ENCODE measurements at places on chromosomes 6 and 20.

DNA sequence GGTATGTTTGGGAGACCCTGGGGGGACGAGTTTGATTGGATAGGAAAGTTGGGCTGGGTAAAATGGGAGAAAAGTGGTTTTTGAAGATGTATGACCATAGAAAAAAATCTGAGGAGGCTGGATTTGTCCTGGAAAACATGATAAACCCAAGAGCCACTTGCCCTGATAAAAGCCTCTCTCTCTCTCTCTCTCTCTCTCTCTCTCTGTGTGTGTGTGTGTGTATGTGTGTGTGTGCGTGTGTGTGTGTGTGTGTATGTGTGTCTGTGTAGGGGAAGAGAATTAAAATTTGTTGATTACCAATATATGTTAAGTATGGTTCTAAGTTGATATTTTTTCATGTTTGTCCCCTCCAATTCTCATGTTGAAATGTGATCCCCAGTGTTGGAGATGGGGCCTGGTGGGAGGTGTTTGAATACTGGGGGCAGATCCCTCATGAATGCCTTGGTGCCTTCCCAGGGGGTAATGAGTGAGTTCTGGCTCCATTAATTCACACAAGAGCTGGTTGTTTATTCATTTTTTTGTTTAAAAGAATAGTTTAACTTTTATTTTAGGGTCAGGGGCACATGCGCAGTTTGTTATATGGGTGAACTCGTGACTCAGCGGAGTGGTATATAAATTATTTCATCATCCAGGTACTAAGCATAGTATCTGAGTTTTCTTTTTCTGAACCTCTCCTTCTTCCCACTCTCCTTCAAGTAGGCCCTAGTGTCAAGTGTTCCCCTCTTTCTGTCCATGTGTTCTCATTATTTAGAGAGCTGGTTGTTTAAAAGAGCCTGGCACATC lies 208.8 kb downstream of the TFAP2B start:
- no peak for DNase-seq

DNA sequence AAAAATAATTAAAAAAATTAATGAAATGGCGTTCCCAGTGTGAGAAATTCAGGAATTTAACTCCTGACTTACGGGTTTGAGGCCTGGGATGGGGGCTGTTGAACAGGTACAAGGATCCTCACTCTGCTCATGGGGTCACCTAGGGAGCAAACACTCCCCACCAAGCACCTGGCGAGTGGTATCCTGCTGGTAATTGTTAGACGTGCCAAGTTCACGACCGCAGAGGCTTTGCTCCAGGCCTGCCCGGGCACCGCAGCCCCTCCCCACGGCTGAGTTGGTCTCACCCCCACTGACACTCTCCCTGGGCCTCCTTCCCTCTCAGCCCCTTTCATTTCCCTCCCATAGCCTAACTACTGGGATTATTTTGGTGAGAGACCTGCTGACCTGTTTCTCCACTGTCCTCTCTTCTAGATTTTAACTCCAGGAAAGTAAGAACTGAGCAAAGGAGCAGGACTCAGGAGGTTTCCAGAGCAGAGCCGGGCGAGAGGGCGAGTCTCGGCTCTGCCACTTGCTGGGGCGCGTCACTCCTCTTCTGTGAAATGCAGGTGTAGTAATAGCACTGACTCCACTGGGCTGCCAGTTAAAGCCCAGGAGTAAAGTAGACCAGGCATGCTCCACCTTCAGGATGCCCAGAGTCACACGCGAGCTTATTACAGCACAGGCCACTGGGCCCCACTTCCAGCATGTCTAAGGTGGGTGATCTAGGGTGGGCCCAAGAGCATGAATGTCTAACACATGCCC lies 22.8 kb downstream of the BMP7 start:
- DNase-seq, result no peak

- DNase-seq, result peak; percentile 77
Measured at GRCh38 chr20:51193066-51193772, 170.3 kb upstream of the KCNG1 start.

DNA sequence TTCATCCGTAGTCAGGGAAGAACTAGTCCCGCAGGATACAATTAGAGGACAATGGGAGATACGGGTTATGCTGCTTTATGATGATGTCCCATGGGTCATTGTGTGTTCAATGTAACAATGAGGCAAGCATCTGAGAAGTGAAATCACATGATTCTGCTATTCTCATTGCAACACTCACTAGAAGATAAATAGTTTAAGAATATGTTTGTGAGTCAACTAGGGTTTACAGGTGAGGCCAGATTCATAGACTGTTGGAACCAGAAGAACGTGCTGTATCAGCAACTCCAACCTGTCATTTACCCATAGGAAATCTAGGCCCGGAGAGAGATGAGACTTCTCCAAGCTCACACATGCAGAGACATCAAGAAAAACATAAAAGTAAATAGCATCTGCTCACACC lies 80.8 kb downstream of the SCML4 start:
- DNase-seq, result no peak

- peak; percentile 84 for DNase-seq
Measured at GRCh38 chr6:157761331-157761921, 61.6 kb upstream of the SNX9 start.

GRCh38 chr20:38158701-38159351 lies 6.2 kb downstream of the TGM2 start:
- DNase-seq, result peak; percentile 18

- DNase-seq, result no peak
Measured at GRCh38 chr6:169862043-169862891, 110.8 kb downstream of the ERMARD start.

GRCh38 chr6:108793516-108794251 lies 54.5 kb upstream of the ARMC2 start:
- no peak for DNase-seq

DNA sequence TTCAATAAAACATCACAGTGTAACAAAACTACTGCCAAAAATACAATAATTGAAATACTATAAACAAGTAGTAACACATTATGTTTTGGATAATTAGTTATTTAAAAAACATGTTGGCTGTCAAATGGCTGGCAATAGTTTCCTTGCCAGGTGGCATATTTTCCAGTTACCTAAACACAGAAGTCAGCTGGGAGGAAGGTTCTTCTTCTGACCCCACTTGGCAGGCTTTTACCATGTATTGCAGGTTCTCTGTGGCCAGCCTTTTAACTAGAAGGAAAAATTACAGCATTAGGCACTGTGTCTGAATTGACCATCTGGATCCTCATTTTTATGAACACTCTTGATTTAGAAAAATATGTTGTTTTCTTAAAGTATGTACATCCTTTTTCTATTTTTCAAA lies 131.4 kb downstream of the MMS22L start:
- no peak for DNase-seq

DNA sequence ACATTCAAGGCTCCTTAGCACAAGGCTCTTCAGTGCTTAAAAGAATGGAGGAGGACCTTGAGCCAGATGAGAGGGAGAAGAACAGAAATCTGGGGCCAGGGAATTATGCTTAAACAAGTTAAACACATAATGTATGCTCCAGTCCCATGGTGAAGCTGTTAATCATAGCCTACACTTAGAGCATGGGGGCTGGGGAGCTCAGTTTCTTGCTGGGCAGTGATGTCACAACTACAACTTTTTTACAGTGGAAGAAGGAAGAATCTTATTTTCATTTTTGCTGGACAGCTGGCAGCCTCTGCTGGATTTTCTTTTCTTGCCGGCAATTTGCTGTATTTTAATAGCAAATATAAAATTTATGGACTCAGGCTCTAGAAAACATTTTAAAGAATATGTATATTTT lies 432.5 kb downstream of the CD109 start:
- no peak for DNase-seq

DNA sequence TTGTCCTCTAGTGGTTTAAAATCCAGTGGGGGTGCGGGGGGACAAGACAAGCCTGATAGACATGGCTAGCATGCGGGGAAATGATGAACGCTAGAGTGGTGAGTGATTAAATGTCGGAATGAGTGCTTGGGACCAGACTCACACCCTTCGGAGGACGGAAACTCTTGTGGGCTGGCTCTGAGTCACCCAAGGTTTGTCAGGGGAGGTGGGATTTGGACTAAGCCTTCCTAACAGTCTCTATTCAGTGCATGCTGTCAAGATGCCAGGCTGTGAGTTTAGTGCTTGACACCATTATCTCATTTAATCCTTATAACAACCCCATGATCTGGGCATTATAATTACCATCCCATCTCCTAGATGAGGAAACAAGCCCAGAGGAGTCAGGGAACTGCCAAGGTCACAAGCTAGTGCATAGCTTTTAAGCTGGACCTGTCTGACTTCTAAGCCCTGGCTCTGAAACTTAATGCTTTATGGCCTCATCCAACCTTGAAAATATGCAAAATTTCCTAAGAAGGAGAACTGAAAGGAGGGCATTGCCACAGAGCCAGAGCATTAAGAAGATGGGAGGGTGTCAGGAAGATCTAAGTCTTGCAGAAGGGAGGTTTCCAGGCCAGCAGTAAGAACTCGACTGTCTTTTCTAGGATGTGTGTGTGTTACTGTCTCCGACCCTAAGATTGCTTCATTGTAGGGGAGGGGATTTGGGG lies 168.7 kb upstream of the LRFN2 start:
- no peak for DNase-seq

DNA sequence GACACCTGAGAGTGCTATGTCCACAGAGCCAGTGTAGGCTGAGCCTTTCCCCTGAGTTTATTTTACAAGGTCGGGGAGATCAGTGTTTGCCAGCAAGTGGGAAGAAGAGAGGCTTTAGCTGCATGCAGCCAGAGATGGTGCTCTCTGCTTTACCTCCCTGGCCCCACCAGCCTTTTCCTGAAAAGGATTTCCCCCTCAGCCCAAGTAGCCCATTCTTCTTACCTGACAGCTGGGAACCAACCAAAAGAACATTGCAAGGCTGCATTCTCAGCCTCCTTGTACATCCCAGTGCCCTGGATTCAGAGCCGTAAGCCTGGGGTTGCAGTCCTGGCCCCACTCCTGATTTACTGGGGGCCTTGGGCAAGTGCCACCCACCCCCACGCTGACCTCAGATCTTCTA lies 16.9 kb downstream of the SNPH start:
- no peak for DNase-seq

- DNase-seq, result no peak
Measured at GRCh38 chr6:89209457-89209856, 7.7 kb downstream of the GABRR1 start.

GRCh38 chr6:33082702-33083101 lies 6.9 kb downstream of the HLA-DPB1 start:
- peak; percentile 58 for DNase-seq

DNA sequence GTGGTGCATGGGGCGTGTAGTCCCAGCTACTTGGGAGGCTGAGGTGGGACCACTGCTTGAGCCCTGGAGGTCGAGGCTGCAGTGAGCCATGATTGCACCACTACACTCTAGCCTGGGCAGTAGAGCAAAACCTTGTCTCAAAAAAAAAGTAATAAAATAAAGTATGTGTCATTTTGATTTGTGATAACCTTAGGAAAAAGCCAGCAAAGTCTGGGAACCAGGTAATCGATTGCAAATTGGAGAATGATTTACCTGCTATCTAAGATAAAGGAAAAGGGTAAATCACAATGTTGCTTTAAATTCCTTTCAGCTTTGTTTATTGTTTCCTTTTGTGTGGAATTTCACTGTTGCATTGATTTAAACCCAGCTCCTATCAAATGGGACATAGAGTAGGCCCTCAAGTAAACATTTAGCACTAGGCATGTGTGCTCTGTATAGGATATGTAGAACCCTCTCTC lies 59.0 kb downstream of the SGK1 start:
- no peak for DNase-seq

DNA sequence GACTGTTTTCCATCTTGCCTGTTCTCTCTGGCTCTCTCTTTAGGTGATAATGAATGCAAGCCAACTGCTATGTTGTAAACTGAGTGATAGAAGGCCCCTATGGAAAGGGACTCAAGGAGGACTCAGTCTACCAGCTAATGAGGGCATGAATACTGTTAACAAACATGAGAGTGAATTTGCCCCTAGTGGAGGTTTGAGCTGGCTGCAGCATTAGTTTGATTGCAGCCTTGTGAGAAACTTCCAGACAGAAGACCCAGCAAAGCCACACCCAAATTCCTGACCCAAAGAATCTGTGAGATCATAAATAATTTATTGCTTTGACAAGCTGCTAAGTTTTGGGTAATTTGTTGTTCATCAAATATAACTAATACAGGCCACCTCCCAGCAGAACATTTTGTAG lies 50.0 kb upstream of the PLCB1 start:
- DNase-seq, result peak; percentile 50

- DNase-seq, result no peak
Measured at GRCh38 chr6:71127374-71127773, 161.2 kb upstream of the OGFRL1 start.

DNA sequence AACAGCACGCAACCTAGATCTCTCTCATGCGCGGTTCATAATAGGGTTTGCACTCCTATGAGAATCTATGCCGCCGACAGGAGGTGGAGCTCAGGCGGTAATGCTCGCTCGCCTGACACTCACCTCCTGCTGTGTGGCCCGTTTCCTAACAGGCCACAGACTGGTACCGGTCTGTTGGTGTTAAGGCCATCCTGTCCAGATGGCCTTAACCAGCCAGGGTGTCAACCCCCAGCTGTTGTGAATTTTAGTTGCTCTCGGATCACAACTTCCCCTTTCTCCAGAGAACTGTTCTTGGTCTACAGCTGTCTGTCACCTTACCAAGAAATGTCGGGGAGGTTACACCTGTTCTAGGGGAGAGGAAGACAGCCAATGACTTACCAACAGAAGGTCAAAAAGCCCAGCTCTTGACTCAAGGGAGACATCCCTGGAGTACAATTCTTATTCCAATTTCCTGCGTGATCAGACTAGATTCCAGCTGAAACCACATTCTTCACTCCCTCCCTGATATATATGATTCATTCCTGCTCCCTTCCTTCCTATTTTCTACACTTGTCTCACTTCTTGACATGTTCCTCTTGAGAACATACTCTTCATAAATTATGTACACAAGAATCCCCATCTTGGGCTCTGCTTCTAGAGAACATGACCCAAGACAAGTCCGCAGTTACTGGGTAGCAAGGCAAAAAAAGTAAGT lies 23.1 kb upstream of the DNAAF9 start:
- no peak for DNase-seq

DNA sequence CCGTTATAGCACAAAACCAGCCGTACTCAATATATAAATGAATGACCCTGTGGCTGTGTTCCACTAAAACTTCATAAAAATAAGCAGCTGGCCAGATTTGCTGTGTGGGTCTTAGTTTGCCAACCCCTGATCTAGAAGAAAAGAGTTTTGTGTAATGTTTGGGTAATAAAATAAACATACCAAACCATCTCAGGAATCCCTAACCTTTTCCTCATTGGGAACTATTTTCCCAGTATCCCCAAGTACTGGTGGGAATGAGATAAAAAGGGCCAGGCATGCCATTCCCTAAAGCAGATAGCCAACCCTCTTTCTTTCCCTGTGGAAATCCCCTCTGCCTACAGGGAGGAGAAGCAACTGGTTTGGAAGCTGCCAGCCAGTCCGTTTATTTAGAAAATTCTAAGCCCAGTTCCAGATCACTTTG lies 169.1 kb upstream of the AKAP12 start:
- DNase-seq, result peak; percentile 62
